ENCODE measurements at places on chromosomes 2 and 18.

DNA sequence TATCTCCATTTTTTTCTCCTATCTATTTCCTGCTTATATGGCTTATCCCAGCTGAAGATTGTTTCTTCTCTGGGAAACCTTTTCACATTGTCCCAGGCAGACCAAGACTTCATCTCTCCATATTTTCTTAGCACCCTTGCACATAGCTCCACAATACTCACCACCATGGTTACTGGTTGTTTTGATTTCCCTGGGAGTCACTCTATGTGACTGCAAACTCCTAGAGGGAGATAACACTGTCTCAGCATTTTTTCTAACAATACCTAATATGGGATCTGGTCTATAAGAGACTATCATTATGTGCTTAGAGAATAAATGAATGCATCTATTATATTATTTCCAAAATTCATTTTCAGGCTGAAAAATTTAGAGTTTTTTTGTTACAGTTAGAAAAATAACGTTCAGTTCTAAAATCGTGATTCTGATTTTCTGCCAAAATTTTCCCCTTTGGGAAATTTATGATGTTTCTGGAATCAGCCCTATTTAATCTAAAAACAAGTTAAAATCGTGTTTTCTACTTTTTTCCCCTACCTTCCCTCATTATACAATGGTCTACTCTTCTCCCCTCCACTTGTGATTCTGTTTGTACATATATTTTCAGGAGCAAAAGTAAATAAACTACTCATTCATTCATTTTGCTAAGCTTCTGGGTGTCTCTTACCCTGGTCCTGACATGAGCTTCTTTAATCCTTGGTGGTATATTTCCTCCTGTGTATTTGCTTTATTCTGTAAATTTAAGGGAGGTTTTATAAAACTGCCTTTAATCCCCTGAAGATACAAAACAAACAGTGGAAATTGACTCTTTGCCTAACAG, 95.4 kb downstream of the HNMT start:
- DNase-seq, result no peak

DNA sequence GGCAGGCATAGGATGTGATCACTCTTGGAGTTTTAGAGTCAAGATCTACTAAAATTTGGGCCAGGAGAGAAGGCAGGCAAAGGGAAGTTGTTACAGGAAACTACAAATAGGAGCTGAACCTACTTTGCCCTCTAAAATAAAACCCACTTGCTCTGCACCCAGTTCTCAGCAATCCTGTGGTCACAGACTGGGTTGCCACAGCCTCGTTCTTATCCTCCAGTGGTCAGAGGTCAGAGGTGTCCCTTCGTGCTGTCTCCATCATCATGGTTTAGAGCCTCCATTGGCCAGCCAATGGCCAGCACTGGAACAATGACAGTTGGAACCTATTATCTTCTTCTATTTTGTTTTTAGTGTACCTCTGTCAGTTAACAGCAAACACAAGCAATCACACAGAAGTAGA, 90.7 kb upstream of the TNP1 start:
- no peak for DNase-seq

DNA sequence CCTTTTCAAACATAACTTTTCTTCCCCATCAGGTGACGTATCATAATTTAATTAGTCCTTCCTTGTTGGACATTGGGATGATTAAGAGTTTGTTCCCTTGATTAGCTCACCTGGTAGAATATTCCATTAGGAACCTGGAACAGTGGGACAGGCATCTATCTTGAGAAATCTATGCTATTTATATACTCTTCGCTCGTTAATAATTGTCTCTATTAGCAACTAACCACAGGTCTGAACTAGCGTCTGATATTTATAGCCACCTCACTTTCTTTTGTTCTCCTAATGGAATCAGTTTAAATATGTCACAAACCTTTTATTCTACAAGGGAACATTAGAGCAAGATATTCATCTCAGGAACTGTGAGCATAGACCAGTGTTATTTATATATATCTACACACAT, 79.8 kb downstream of the MAPK4 start:
- no peak for DNase-seq

DNA sequence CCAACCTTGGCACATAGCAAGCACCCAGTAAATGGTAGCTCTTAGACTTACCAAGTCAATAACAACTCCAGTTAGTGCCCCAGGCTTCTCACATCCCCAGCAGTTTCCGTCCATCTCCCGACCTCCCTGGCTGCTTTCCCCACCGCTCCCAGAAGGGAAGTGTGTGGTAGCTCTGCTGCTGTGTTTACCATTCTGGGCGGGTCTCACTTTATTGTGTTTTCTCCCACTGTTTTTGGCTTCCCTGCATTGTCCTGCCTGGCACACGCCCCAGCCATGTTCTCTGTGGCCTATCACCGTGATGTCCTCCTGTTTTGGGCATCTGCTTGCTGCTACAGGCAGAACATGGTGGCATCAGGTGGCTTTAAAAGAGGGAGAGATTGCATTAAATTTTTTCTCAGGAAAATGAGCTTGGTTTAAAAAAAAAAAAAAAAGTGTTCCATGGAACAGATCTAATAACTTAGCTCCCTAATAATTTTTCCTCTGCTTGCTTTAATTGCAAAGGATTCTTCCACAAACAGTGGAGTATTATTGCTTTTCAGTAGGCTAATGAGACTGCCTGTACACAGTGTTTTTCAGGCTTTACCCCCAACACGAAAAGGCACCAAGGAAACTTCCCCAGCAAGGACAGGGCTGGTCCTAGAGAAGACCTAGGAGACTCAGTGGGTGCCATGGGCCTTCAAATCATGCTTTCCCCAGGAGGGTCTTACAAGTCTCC, 8.0 kb upstream of the COX7A2L start:
- DNase-seq, result no peak

DNA sequence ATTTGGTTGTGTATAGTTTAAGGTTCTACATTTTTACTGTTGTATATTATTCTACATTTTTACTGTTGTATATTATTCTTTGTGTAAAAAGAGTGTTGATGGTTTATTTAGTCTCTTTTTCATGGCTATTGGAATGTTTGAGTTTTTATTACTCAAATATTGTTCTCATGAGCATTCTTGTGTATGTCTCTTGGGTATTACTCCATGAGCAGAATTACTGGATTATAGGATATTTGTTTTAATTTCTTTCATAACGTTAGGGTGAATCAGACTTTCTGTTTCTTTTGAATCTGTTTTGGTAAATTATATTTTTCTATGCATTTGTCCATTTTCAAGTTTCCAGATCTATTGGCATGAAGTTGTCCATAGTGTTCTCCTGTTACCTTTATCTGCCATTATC, 111.6 kb downstream of the DYNAP start:
- no peak for DNase-seq

DNA sequence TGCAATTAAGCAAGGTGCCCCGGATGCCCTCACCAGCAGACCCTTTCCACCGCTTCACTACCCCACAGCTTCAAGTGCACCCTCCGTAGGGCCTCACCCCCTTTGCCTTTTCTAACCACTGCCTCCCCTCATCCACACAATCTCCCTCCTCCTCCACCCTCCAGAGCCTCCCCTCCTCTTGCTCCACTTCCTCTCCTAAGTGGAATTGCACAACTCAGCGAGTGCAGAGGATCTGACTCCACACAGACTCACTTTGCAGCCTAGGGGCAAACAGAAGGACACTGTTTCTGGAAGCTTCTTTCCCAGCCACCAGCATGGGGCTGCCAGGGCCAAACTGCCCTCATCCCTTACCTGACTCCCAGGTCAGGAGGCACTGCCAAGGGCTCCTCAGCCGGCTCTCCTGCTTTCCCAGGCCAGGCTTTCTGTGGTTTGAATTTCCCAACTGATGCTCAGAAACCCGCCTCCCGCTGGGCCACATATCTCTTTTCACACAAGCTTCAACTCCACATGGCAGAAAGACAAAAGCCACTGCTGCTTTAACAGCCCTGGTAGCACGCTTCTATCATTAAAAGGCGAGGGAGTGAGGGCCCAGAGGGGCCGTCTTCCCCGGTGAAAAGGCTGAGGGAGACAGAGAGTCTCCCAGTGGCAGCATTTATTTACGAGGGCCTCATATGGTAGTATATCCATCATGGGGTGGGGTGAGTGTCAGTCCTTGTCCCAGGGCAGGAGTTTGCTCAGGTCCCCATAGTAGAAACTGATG, 74.7 kb upstream of the MGAT4A start:
- no peak for DNase-seq

GRCh38 chr2:11710632-11711353, 35.6 kb upstream of the LPIN1 start:
- no peak for DNase-seq

DNA sequence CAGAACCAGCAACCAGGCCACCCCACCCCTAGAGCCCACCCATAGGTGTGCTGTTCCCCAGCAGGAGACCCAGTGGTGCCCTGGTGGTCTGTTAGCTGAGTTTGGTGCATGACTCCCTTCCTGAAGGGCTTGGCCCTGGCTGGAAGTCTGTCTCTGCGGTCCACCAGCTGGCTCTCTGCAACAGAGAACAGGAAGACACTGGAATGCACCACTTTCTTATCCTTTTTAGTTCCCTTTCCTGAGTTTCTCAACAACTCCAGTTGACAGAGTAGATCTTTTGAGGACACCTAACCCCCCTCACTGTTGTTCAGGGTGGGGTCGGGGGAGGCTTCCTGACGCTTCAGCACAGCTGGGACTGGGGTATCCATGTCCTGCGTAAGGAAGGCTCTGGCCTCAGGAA, 11.9 kb upstream of the RPL37A start:
- DNase-seq, result no peak

DNA sequence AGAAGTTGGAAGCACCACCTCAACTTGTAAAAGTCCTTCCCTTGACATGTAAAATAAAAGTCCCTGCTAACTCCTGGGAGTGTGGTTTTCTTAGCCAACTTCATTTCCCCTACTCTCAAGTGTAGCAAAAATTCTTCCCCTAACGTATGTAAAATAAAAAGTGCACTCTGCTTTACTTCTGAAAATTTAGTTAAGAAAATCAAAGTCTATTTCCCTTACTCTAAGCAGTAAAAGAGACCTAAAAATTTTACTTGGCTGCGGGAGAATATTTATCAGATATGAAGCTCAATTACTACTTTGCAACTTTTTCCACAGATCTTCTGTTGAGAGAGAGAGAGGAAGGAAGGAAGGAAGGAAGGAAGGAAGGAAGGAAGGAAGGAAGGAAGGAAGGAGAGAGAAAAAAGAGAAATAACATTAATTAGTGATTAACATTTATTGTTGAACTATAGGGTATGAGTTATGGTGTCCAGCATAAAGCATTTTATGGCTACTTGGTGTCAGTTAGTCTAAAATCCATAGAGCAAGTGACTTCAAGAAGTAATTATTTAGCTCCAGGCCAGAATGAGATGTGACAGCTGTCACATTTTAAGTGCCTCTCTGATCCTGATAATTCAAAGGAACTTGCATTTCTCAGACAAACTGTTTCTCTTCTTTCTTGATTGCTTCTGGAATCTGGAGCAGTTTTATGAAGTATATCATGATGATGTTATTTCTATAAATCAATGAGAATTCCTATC, 210.3 kb downstream of the TMX3 start:
- DNase-seq, result no peak

DNA sequence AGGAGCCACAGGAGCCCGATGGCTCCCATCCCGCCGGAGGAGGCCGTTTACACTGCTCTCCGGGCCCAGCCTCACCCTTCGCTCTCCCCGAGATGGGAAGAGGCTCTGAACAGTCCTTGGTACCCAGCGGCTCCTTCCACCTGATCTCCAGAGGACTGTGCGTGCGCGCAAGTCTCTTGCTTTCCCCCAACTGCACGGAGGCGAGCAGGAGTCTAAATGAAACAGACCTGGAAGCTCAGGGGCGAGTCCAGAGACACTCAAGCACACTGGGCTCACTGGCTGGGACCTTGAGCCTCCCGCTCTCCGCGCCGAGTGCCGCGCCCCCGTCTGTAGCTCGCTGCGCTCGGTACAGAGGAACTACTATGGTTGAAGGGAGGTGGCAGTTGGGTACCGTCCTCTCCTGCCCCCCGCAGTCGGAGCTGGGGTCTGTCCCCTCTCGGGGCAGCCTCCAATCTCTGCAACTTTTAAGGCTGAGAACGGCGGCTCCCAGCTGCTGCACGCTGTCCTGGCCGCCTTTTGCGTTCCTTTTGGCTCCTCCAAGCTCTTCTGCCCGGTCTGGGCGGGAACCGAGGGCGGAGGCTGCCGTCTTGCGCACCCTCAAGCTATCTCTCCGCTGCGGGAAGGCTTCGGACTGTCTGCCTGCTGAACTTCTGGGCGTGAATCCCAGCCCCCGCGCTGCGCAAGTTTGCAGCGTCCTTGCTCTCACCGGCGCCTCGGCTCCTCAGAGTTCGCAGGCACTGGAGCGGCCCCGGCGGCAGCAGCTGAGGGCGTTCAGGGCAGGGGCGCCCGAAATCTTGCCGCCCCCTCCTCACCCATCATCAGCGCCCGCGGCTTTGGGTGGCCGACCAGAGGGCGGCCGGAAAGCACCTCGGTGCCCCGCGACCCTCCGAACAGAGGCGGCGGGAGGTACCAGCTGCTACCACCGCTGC, 491 bp downstream of the ALK start:
- peak; percentile 25 for DNase-seq

GRCh38 chr2:189393440-189394111, 47.7 kb upstream of the WDR75 start:
- no peak for DNase-seq

DNA sequence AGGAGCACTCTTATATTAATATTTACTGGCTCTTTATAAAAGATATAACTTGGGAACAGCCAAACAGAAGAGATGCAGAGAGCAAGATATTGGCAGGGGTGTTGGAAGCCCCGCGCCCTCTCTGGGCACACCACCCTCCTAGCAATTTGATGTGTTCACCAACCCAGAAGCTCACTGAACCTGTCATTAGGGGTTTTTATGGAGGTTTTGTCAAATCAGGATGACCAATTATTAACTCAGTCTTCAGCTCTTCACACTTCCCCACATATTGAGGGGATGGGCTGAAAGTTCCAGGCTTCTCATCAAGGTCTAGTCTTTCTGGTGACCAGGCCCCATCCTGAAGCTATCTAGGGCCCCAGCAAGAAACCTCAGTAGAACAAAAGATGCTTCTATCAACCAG, 10.9 kb upstream of the INO80D start:
- DNase-seq, result no peak

GRCh38 chr18:10041180-10041579, 127.4 kb downstream of the VAPA start:
- no peak for DNase-seq

- DNase-seq, result no peak
Observed at GRCh38 chr2:233999182-233999581, 51.3 kb upstream of the SPP2 start.

All from NCI-H526 treated with DMSO at 0.1 percent for 48 hours (cell line).